ENCODE measurements at places on chromosomes 2 and 18. TPM values are rescaled to one million over a fixed set of nuclear protein-coding genes. Genes with fewer than 3 reads are reported as not detected.

ACTG2 gene
- 0.40 TPM for polyA plus RNA-seq

TEKT4 gene
- polyA plus RNA-seq: 0.20 TPM

ABCG5 gene
- 0.63 TPM for polyA plus RNA-seq

WDR35 gene
- 43.1 TPM for polyA plus RNA-seq

CEBPZ gene
- 89.4 TPM for polyA plus RNA-seq

Measured in left kidney (tissue), 8 donors.